ENCODE measurements at places on chromosomes 12 and 14. TPM values are rescaled to one million over a fixed set of nuclear protein-coding genes. Genes with fewer than 3 reads are reported as not detected.

Gene GSG1
- total RNA-seq, result 0.85 TPM

Gene PHLDA1
- 78.9 TPM for total RNA-seq

Gene A2M
- 11.8 TPM for total RNA-seq

Gene SLC25A21
- under 0.01 TPM for total RNA-seq

Gene HOXC12
- total RNA-seq, result not detected

Gene NINJ2
- total RNA-seq, result 0.28 TPM

Gene OVCH1
- under 0.01 TPM for total RNA-seq

Gene CLMN
- total RNA-seq, result 3.9 TPM

Gene CIROP
- total RNA-seq, result not detected

Gene RNU4-1
- total RNA-seq, result under 0.01 TPM

Gene CNTN1
- total RNA-seq, result 1.7 TPM

Gene TEX52
- not detected for total RNA-seq

Gene FIGNL2
- 0.28 TPM for total RNA-seq

Gene SYCP3
- 0.85 TPM for total RNA-seq

Gene ESR2
- total RNA-seq, result under 0.01 TPM

Gene TAS2R19
- 7.3 TPM for total RNA-seq

Gene ACSS3
- total RNA-seq, result 6.3 TPM

Gene PLCZ1
- not detected for total RNA-seq

Gene PMCH
- total RNA-seq, result not detected

Gene SERPINA9
- 0.28 TPM for total RNA-seq

Gene MMP14
- total RNA-seq, result 383 TPM

Gene SLC25A47
- total RNA-seq, result under 0.01 TPM

Gene TTC6
- total RNA-seq, result not detected

Gene TSPAN9
- 38.3 TPM for total RNA-seq

Gene RILPL1
- total RNA-seq, result 7.9 TPM

Gene TMEM132D
- total RNA-seq, result not detected

Gene FBLN5
- 3.8 TPM for total RNA-seq

Gene NEUROD4
- not detected for total RNA-seq

Gene MBIP
- total RNA-seq, result 9.0 TPM

Gene HCAR2
- total RNA-seq, result not detected

Gene BHLHE41
- total RNA-seq, result 2.1 TPM

Gene ACTN1
- 443 TPM for total RNA-seq

Gene KRT82
- total RNA-seq, result not detected

Gene EXOC3L4
- total RNA-seq, result under 0.01 TPM

Gene CCDC197
- total RNA-seq, result not detected

Gene RIMBP2
- under 0.01 TPM for total RNA-seq

Gene SLC4A8
- 1.3 TPM for total RNA-seq

Gene SERPINA10
- total RNA-seq, result under 0.01 TPM

Gene KLRK1
- not detected for total RNA-seq

Gene GALNT16
- total RNA-seq, result 2.5 TPM

Gene RBP5
- total RNA-seq, result not detected

Gene NGB
- total RNA-seq, result not detected

Gene KLHL33
- total RNA-seq, result 0.28 TPM

Gene PTPRB
- total RNA-seq, result 25.7 TPM

Gene SPTB
- total RNA-seq, result under 0.01 TPM

Gene MRPS35
- total RNA-seq, result 55.6 TPM

Gene USP44
- total RNA-seq, result 0.58 TPM

Gene RIN3
- 1.3 TPM for total RNA-seq

Gene PLEKHD1
- total RNA-seq, result not detected

Gene OR5AU1
- total RNA-seq, result not detected

Gene SCARB1
- total RNA-seq, result 9.3 TPM

Gene COX8C
- total RNA-seq, result not detected

Gene GTF2H3
- 60.0 TPM for total RNA-seq
